ENCODE measurements at places on chromosomes 3 and 15. TPM values are rescaled to one million over a fixed set of nuclear protein-coding genes. Genes with fewer than 3 reads are reported as not detected.

Gene CHDH
- 0.09 TPM for total RNA-seq

Gene MFAP1
- 32.0 TPM for total RNA-seq

Gene NDUFB4
- total RNA-seq, result 32.9 TPM

Gene RTP3
- not detected for total RNA-seq

Gene CCR9
- total RNA-seq, result not detected

Gene DPPA2
- total RNA-seq, result not detected

Gene GP9
- total RNA-seq, result not detected

Gene ZKSCAN7
- 6.2 TPM for total RNA-seq

Gene C3orf38
- total RNA-seq, result 30.1 TPM

Gene TXNRD3
- total RNA-seq, result 14.7 TPM

Gene SETD2
- 23.8 TPM for total RNA-seq

Gene CFAP91
- 0.47 TPM for total RNA-seq

Gene NKIRAS1
- total RNA-seq, result 10.4 TPM

Gene CILP
- 0.79 TPM for total RNA-seq

Gene MESP2
- total RNA-seq, result 1.9 TPM

Gene GOLGA8S
- total RNA-seq, result under 0.01 TPM

Gene IQGAP1
- total RNA-seq, result 83.8 TPM

Gene SGO1
- 0.17 TPM for total RNA-seq

Gene CYP1A1
- 0.32 TPM for total RNA-seq

Gene REC114
- total RNA-seq, result not detected

Gene SH2D7
- not detected for total RNA-seq

Gene SPSB4
- not detected for total RNA-seq

Gene SMAD6
- 37.2 TPM for total RNA-seq

Gene KIF7
- total RNA-seq, result 15.1 TPM

Gene CAPN3
- total RNA-seq, result 1.7 TPM

Gene BFSP2
- not detected for total RNA-seq

Gene CCK
- 43.5 TPM for total RNA-seq

Gene CPN2
- total RNA-seq, result not detected

Gene CX3CR1
- total RNA-seq, result not detected

Gene IL1RAP
- 1.8 TPM for total RNA-seq

Gene PRSS50
- total RNA-seq, result not detected

Gene GOLGA6L9
- 1.7 TPM for total RNA-seq

Gene IMPDH2
- 394 TPM for total RNA-seq

Gene IL20RB
- total RNA-seq, result 2.3 TPM

Gene WNT5A
- 7.3 TPM for total RNA-seq

Gene MCCC1
- total RNA-seq, result 29.5 TPM

Gene UROC1
- not detected for total RNA-seq

Gene SAMMSON
- total RNA-seq, result not detected

Gene ALPK3
- total RNA-seq, result 0.17 TPM

Gene KNG1
- not detected for total RNA-seq

Gene VIPR1
- total RNA-seq, result not detected

Gene CAPN7
- 22.1 TPM for total RNA-seq

Gene PLS1
- total RNA-seq, result 0.17 TPM

Gene GHSR
- total RNA-seq, result not detected

Gene SLC28A2
- not detected for total RNA-seq

Gene FMN1
- total RNA-seq, result 26.4 TPM

Gene SAMD7
- total RNA-seq, result not detected

Gene SOX14
- total RNA-seq, result not detected

Gene CADPS
- 19.2 TPM for total RNA-seq

Gene ATR
- total RNA-seq, result 13.6 TPM

Gene CRYGS
- 0.94 TPM for total RNA-seq

Gene PAQR9
- 0.16 TPM for total RNA-seq

Gene CCR8
- not detected for total RNA-seq

Gene GSK3B
- 26.4 TPM for total RNA-seq

Gene UNC13C
- total RNA-seq, result not detected

Gene ERICH6
- total RNA-seq, result 0.17 TPM

Gene PDE12
- total RNA-seq, result 9.4 TPM

Gene ZNF662
- total RNA-seq, result 1.3 TPM

Gene CHRM5
- under 0.01 TPM for total RNA-seq

Data from bronchial smooth muscle cell (primary cell).